ENCODE measurements at places on chromosomes 16 and 17.

GRCh38 chr16:89289428-89290395 is 72.2 kb downstream of the ZNF778 start:
- peak; percentile 80 for DNase-seq

GRCh38 chr17:73705594-73705993 is 61.3 kb upstream of the SDK2 start:
- DNase-seq: peak; percentile 21

GRCh38 chr17:10661437-10661836 is 4.3 kb upstream of the MYH3 start:
- no peak for DNase-seq

GRCh38 chr17:2436316-2436905 is 35.6 kb upstream of the MNT start:
- no peak for DNase-seq

- no peak for DNase-seq
Measured at GRCh38 chr16:55155815-55156214, 168.2 kb upstream of the IRX6 start.

Data from ELR (cell line).